ENCODE measurements at places on chromosomes 3 and 15.

DNA sequence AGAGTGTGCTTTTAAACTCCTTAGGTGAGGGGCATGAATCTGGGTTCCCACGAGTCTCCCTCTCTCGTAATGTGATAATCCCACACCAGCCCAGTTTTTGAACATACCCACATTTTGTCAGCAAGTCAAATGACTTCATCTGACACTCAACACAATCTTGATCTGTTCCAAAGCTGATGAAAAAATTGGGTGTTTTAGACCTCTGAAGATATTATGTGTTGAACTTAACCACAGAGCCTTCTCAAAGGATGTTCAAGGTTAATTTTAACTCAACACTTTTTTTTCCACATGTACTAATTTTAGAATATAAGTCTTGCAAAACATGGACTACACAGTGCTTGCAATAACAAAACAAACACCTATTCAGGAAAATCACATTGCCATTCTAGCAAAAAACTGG lies 123.1 kb downstream of the TGFBR2 start:
- no peak for DNase-seq

DNA sequence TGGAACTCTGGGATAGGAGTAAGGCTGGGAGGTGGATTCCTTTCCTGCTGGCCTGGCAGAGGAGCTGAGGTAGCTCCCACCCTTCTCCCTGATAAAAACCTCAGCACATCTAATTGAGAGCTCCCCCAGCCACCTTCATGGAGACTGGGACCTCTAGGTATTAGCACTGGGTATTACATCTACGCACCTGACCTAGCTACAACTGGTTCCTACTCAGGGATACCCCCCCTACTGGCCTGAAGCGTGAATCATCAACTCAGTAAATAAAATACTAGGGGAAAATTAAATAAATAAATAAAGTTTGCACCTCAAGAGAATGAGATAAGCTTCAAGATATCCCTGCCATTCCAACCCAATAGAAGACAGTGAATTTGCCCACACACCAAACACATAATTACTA lies 140.4 kb downstream of the NEK10 start:
- no peak for DNase-seq

- DNase-seq: no peak
Observed at GRCh38 chr3:197798863-197799262, 7.8 kb downstream of the LRCH3 start.

- no peak for DNase-seq
Observed at GRCh38 chr15:87589134-87589533, 667.4 kb downstream of the NTRK3 start.

GRCh38 chr3:15812183-15812582 lies 14.4 kb upstream of the ANKRD28 start:
- DNase-seq: no peak

DNA sequence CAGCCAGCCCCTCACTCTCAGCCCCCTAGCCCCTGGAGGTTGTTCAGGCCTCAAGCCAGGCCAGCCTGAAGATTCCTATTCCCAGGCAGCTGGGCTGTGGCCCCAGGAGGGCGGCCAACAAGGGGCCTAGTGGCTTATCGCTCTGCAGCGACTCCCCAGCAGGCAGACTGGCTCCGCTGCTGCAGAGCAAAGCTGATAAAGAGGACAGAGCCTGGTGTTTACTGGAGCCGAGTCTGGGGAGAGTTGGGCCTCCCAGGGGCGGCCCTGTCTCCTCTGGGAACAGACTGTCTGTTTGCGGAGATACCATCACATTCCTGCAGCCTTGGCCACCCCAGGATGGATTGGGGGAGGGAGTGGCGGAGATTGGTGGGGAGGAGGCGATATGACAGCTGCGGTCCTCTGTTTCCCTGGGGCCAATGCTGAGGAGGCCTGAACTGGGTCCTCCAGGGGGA lies 22.4 kb upstream of the SMAD6 start:
- no peak for DNase-seq

GRCh38 chr3:18238746-18239331 lies 186.3 kb downstream of the SATB1 start:
- DNase-seq: no peak

DNA sequence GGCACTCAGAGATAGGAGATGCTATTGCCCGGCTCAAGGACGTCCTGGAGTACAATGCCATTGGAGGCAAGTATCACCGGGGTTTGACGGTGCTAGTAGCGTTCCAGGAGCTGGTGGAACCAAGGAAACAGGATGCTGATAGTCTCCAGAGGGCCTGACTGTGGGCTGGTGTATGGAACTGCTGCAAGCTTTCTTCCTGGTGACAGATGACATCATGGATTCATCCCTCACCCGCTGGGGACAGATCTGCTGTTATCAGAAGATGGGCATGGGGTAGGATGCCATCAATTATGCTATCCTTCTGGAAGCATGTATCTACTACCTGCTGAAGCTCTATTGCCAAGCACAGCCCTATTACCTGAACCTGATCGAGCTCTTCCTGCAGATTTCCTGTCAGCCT lies 26.4 kb downstream of the BCL2A1 start:
- no peak for DNase-seq
